Activated CD4-positive, alpha-beta T cell treated with anti-CD3 and anti-CD28 coated beads, Interleukin-2, amount 50 U/mL, for 48 hours (primary cell): ENCODE measurements at places on chromosomes 2 and 18.
A peak's percentile ranks its signal among the peaks of the same experiment; 100 is the strongest.

GRCh38 chr18:63775166-63775730 is at the start of gene SERPINB7:
Gene SERPINB7, plus strand, starts transcription at chr18:63775418. Its CDS starts 6,955 bp downstream, at chr18:63782373.
- DNase-seq: no peak

DNA sequence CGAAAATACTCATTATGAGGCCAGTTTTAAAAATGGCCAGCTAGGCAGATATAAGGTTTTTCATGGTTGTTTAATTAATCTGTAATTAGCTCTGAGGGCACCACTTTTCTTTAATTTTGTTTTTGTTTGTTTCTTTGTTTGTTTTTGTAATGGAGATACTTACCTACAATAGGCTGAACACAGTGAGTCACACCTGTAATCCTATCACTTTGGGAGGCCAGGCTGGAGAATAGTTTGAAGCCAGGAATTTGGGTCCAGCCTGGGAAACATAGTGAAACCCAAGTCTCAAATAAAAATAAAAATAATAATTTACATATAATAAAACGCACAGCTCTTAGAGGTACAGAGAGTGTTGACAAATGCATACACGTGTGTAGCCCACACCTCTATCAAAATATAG is 56.8 kb upstream of the MSH2 start:
- DNase-seq: no peak

GRCh38 chr2:224101820-224102630 is 62.9 kb upstream of the SERPINE2 start:
- no peak for DNase-seq

DNA sequence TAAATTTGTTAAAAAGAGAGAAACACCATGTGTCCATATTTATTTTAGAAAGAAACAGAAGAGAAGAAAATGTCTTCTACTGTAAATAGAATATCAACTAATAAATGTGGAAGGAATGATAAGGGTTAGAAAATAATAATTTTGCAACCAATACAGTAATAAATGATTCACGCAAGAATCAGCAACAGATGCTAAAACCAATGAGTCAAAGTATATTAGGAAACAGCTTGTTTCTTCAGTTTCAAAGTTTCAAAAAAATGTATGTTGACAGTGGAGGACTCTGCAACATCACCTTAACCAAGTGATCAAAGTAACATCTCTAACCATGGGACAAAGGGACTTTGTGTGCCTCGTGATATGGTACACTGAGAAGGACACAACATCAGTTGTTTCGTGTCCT is 147.0 kb downstream of the TWIST2 start:
- no peak for DNase-seq

DNA sequence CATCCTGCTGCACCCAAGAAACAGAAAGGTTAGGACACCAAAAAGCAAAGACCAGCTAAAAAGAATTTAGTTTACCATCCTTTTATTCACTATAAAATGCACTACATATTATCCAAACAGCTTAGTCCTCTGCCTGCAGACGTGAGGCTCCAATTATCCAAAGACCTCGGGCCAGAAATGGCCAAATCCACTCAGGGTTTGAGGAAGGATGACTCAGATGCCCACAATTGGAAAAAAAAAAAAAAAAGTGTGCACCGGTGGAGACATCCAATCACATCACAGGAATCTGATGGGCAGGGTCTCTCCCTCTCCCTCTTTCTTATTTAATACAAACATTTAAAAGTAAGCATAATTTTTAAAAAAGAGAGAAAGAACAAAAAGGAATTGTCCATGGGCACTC is 65.7 kb downstream of the TRABD2A start:
- no peak for DNase-seq

- no peak for DNase-seq
Measured at GRCh38 chr2:190572246-190572645, 37.7 kb upstream of the NEMP2 start.

DNA sequence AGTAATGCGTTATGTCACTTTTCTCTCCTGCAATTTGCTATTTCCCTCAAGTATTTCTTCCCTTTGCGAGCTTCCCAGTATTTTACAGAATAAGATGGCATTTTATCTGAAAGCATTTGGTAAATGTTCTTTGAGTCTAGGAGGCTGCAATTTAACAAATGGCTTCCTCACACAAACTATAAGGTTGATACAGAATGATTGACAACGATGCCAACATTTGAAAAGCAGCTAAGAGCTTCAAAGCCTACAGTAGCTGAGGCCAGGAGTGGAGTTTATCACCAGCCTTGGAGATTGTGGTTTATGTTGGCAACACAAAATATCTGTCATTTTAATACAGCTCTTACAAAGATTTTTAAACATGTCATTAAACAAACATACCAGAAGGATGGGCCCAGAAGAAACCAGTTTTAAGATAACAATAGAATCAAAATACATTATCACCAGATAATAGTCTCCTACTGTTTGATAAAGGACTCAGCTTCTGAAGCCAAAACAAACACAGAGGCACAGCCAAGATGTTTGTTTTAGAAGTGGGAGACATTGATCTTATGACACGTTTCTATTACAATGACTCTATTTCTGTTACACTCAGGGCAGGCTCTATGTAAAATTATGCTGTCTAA is 711.4 kb upstream of the ACVR2A start:
- DNase-seq: no peak

- no peak for DNase-seq
Measured at GRCh38 chr18:38790303-38790702, 1224.7 kb upstream of the CELF4 start.

GRCh38 chr2:204145791-204146190 is 209.2 kb downstream of the ICOS start:
- peak; percentile 13 for DNase-seq

DNA sequence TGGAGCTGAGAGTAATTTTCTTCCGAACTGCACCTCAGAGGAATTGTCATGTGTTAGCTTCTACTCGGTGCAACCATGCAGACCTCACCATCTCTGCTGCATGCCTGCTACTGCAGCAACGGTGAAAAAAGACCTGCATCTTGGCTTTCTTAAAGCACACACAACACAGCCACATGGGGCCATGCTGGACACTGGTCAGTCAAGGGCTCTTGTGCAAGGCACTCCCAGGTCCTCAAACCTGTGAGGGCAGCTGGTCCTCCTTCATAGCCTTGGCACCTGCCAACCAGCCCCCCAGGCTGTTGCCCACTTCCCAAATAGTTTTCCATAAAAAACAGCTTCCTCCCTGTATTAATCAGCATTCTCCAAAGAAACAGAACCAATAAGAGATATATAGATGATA is 113.5 kb upstream of the TEX51 start:
- no peak for DNase-seq

GRCh38 chr2:207257251-207258250 is 91.8 kb upstream of the KLF7 start:
- no peak for DNase-seq

DNA sequence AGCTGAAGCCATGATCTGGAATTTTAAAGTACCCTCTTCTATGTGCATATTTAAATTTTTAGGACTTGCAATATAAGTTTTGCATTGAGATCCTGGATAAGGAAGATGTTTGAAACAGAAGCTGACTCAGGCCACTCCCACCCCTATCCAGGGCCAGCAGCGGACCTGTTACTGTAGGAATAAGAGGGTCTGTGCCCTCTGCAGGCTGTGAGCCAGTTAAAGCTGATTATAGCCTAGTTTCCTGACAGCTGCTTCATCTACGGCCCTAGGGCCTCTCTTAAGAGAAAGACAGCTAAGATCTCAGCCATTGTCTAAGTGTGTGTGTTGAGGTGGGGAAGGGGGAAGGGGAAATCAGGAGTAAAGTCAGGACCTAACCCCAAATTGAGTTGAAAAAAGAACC is 234.0 kb downstream of the HAUS1 start:
- DNase-seq: no peak

GRCh38 chr2:25736899-25737515 is 63.6 kb upstream of the DTNB start:
- DNase-seq: no peak

DNA sequence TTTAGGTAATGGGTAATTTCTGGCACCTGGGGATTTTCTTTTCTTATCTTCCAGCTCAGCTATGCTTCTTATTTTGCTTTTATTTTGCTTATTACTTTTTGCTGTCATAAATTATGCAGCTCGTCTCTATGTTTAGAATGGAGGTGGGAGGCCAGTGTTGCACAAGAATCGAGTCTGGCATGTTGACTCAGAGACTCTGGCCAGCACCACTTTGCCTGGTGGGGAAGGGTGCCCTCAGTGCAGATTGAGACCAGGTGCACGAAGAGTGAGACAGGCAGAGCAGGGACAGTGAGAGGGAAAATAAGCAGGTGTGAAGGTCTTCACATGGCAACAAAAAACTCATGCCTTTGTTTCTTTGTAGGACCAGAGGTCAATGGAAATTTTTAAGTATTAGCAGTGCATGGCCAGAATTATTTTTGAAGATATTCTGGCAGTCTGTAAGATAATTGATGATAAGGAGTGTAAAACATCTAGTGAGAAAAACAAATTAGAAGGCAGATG is 59.2 kb upstream of the SLC5A7 start:
- DNase-seq: no peak

DNA sequence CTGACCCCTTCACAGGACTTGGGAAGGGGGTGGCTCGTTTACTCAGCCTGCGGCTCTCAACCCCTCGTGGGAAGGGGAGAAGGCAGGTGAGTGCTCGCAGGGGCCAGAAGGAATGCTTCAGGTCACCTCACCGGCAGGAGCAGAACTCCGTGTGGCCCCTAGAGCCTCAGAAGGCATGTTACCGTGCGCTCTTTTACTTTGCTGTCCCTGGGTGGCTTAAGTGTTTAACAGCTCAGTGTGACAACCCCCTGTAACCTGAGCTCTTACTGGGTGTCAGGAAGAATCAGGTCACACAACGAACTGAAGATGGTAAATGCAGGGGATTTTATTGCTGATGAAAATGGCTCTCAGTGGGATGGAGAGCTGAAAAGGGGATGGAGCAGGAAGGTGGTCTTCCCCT is 1235.4 kb downstream of the LRP1B start:
- no peak for DNase-seq

DNA sequence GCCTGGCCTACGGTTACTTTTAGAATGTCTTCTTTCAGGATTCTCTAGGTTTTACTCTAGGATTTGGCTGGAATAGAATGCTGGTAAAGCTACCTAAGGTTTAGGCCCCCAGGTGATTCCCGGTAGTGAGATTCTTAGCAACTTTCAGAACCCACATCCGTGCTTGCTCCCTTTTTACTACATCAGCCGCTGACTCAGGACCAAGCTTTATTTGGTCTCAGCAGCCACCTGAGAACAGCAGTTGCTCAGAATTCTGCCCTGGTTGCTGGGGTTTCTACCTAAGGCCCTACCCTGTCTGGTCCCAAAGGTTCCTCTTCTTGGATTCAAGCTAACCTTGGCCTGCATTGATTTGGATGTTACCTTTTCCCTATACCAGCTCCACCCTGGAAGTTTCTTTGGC is 36.1 kb upstream of the NDUFV2 start:
- DNase-seq: no peak

- DNase-seq: no peak
Measured at GRCh38 chr2:232310696-232311095, 67.9 kb upstream of the ALPP start.

GRCh38 chr2:39260087-39260486 is 16.3 kb upstream of the CDKL4 start:
- no peak for DNase-seq

DNA sequence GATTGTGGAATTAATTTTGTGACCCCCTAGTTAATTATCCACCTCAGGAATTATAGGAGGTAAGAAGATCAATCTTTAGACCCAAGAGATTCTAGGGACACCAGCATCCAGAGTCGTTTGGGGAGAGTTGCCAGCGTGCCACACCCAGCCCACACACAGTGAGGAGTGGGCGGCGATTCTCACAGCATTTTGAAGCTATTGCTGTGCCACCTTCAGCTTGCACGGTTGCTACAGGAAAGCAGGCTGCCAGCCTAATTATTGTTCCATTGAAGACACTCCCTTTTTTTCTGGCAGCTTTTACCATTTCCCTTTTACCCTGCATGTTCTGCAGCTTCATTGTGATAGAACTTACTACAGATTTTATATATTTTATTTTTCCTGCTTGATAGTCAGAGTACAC is 13.1 kb upstream of the MYL12A start:
- DNase-seq: no peak

DNA sequence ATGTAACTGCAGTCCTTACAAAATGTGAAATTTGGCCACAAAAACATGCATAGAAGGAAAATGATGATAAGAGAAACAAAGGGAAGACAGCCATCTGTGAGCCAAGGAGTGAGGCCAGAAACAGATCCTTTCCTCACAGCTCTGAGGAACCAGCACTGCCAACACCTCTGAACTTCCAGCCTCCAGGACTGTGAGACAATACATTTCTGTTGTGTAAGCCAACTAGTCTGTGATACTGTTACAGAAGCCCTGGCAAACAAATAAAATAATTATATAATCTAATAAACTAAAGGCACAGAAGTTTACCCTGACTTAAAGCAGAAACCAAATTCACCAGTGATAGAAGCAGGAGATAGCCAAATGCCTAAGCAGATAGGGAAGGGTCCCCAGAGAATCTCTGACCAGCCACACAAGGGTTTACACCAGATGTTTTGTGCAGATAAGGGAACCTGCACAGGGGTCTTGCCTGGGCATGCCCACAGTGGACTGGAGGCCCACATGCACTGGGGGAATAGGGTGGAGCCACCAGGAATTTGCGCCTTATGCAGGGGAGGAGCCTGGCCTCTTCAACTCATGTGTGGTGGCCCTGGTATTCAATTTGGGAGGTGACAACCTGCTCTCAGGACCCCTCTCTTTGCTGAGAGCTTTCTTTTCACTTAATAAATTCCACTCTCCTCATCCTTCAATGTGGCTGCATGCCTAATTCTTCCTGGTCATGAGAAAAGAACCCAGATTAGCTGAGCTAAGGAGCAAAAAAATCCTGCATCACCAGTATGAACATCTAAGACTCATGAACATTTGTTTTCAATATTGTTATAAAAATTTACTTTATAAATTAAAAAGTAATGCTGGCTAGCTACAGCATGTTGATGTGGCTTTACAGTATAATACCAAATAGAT is 3.8 kb upstream of the GCC2 start:
- DNase-seq: no peak

DNA sequence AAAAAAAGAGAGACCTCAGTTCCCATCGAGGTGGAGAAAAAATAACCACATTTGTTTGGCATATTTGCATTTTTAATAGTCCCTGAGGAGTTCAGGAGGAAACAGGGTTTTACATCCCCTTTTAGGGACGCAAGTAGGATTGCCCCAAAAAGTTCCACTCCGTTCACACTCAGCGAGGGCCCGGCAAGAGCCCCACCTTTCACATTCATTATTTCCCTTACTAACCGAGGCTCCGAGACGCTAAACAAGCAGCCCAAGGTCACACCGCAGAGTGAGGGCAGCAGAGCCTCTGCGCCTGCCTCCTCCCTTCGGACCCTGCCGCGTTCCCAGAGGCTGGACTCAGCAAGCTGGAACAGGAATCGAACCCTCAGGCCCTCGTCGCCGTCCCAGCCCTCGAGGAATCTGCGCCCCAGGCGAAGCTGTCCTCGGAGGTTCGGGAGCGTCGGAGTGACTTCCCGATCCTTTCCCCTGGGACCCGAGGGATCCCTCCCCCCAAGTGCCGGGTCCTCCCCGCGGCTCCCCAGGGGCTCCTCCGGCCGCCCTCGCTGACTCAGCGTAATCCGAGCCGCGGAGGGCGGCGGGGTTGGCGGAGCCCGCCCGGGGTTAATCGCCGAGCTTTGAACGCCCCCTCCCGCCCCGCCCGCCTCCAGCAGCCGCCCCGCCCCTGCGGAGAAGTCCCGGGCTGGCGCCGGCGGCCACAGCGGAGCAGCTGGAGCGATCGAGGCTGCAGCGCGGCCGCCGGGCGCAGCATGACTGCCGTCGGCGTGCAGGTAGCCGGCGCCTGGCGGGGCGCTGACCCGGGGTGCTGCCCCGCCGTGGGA is at the start of gene TMEM37:
TMEM37 (plus strand) TSS at position 700 of the 821 bp plus-strand sequence; CDS start at position 750, 50 bp downstream.
- DNase-seq: peak; percentile 16

- no peak for DNase-seq
Measured at GRCh38 chr18:24702001-24702515, 241.6 kb downstream of the HRH4 start.
